Foreskin keratinocyte (primary cell): ENCODE measurements at places on chromosomes 4 and X. TPM values are rescaled to one million over a fixed set of nuclear protein-coding genes. Genes with fewer than 3 reads are reported as not detected.

Gene PABPC1L2B
- total RNA-seq = not detected in 2 replicates

GRCh38 chr4:108270466-108271450 is 102.0 kb upstream of the LEF1 start:
- DNase-seq = peak; percentile 75

GRCh38 chrX:71095981-71096759 is 519 bp downstream of the FOXO4 start:
- no peak for DNase-seq

- peak; percentile 37 for DNase-seq
These were observed 3.1 kb downstream of the JADE1 start for GRCh38 chr4:128812442-128813235.

DNA sequence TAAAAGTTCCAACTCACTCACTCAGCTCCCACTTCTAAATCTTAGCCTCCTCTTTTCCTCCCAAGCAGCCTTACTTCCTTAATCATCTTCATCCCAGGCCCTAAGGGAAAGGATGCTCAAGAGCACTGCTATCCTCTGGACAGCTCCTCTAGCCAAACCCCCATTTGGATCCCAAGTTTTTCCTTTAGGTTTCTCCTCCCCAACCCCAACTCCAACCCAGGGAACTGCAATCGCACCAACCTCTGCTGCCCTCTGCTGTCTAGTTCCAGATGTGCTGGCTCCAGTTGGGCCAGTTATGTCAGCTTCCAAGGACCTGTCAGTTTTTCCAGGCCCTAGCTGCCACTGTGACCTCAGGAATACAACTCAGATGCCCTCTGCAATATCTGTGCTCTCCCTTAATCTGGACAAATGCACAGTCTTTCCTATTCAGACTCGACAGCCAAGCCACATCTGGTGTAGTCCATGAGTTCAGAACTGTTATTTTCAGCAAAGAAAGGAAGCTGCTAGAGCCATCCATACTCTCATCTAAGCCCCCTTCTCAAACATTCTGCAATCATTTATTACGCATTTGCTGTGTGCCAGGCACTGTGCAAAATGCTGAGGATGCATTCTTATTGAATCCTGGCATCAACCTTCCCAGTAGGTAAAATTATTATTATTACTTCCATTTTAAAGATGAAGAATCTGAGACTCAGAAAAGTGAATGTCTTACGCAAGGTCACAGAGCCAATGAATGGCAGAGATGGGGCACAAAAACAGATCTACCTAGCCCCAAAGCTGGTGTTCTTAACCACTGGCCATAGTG is 12.3 kb upstream of the XPNPEP2 start:
- peak; percentile 42 for DNase-seq
